ENCODE measurements at places on chromosomes 3 and 15. TPM values are rescaled to one million over a fixed set of nuclear protein-coding genes. Genes with fewer than 3 reads are reported as not detected.

The DISP2 gene
- total RNA-seq: 1.0 TPM

The CLDND1 gene
- 80.0 TPM for total RNA-seq

The ATP13A5 gene
- not detected for total RNA-seq

The ZDHHC19 gene
- total RNA-seq: not detected

The CSPG4 gene
- 0.10 TPM for total RNA-seq

The CCR1 gene
- total RNA-seq: 0.12 TPM

The RHCG gene
- total RNA-seq: 0.59 TPM

The MEX3B gene
- 3.6 TPM for total RNA-seq

The GATA2 gene
- total RNA-seq: 7.0 TPM

The TTLL13 gene
- 0.43 TPM for total RNA-seq

The CPNE9 gene
- not detected for total RNA-seq

The SLC12A1 gene
- total RNA-seq: not detected

The RTP3 gene
- total RNA-seq: not detected

The AMOTL2 gene
- 42.3 TPM for total RNA-seq

The CIDEC gene
- not detected for total RNA-seq

The FBN1 gene
- total RNA-seq: 9.9 TPM

The GOLGA6D gene
- total RNA-seq: not detected

The SLC28A2 gene
- not detected for total RNA-seq

The DAPK2 gene
- total RNA-seq: 0.47 TPM

The SLCO2A1 gene
- not detected for total RNA-seq

The AHSG gene
- not detected for total RNA-seq

The TRAT1 gene
- not detected for total RNA-seq

The ZNF385D gene
- not detected for total RNA-seq

The CTXND1 gene
- not detected for total RNA-seq

The KIF15 gene
- 14.3 TPM for total RNA-seq

The HDC gene
- total RNA-seq: 0.10 TPM

The RARRES1 gene
- not detected for total RNA-seq
